Breast epithelium (tissue), 4 donors: ENCODE measurements at places on chromosomes 6 and 20. TPM values are rescaled to one million over a fixed set of nuclear protein-coding genes. Genes with fewer than 3 reads are reported as not detected.

DNA sequence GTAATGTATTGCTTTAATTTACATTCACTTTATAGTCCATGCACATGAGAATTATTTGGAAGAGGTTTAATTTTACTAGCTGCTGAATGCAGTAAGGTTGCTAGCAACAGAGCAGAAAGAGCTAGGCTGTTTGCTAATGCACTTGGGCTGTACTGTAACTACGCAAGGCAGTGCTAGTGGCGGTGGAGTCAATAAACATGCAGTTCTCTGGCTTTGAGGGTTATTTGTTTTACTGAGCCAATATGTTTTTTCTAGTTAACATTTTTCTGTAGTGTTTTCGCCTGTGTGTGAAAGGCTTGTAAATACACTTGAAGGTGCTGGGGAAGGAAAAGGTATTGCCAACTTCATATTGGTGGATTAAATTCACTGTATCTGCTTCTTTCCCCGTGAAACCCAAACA lies 112.8 kb downstream of the BTBD3 start:
- H3K36me3 ChIP-seq, result no peaks in the 10 kb centered on the region
- no peaks in the 10 kb centered on the region for H3K4me1 ChIP-seq
- no peak for DNase-seq
- no peak overlapping the region for H3K4me3 ChIP-seq
- H3K27me3 ChIP-seq, result no peaks in the 10 kb centered on the region

DNA sequence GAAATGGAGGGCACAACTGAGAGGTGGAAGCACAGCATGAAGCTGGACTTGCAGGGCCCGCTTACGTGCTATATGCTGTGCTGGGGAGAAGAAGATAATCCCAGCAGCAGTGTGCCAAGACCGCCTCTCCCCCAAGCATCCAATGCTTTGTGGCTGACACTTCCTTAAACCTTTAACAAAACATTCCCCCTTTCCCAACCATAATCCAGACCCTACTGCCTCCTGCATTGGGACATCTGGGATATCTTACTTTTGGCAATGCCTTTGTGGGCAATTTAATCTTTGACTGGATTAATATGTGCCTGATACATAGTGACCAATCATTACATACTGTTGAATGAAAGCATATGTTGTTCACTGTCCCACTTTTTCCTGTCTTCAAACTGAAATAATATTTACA lies 3.1 kb upstream of the TENT5A start:
- no peak for DNase-seq
- no peak overlapping the region for H3K4me3 ChIP-seq
- H3K27ac ChIP-seq, result no peak overlapping the region
- H3K4me1 ChIP-seq, result no peaks in the 10 kb centered on the region
- no peaks in the 10 kb centered on the region for H3K36me3 ChIP-seq

DNA sequence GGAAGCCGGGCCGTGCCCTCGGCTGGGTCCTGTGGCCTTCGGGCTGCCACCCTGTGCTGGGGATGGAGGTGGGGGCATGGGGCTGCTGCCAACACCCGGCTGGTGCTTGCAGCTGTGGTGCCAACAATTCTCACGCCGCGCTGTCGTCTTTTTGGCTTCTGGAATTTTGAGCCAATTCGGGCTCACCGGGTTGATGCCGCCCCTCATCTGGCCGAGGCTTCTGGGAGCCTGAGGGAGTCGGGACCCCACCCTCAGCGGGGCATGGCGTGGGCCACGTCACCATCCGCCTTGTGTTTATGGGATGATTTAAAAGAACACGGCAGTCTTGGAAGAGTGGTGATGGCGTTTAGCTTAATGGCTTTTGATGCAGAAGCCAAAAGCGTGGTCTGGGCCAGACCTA lies 8.7 kb upstream of the NPBWR2 start:
- no peak for DNase-seq
- no peaks in the 10 kb centered on the region for H3K36me3 ChIP-seq
- no peak overlapping the region for H3K27ac ChIP-seq
- no peaks in the 10 kb centered on the region for H3K4me1 ChIP-seq
- no peak overlapping the region for H3K4me3 ChIP-seq

The TSPO2 gene
- total RNA-seq, result not detected

The LPA gene
- not detected for total RNA-seq
